Fibroblast of villous mesenchyme (primary cell): ENCODE measurements at places on chromosomes 5 and 9. TPM values are rescaled to one million over a fixed set of nuclear protein-coding genes. Genes with fewer than 3 reads are reported as not detected.

DNA sequence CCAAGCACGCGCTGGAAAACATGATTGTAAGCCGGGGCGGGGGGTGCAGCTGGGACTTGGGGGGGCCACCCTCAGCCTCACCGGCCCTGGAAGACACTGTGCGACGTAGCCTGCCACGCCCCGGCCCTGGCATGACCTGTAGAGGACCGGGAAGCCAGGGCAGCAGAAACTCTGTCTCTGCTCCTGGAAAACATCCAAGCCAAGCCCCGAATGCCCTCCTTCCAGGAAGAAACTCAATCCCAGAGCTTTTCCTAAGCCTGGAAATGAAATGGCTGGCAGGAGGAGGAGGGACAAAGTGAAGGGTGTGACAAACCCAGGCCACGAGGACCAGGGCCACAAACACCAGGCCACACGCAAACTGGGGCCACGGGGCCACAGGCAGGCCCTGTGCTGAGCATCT, 55.4 kb downstream of the KCNT1 start:
- no peak for DNase-seq

GRCh38 chr9:29397148-29397547, 1823.9 kb upstream of the C9orf72 start:
- no peak for DNase-seq

The SLCO4C1 gene
- under 0.01 TPM in 2 replicates for total RNA-seq

The IFNB1 gene
- not detected in 2 replicates for total RNA-seq

The PCSK1 gene
- under 0.01 TPM in 1 of 2 replicates, not detected in the other for total RNA-seq

DNA sequence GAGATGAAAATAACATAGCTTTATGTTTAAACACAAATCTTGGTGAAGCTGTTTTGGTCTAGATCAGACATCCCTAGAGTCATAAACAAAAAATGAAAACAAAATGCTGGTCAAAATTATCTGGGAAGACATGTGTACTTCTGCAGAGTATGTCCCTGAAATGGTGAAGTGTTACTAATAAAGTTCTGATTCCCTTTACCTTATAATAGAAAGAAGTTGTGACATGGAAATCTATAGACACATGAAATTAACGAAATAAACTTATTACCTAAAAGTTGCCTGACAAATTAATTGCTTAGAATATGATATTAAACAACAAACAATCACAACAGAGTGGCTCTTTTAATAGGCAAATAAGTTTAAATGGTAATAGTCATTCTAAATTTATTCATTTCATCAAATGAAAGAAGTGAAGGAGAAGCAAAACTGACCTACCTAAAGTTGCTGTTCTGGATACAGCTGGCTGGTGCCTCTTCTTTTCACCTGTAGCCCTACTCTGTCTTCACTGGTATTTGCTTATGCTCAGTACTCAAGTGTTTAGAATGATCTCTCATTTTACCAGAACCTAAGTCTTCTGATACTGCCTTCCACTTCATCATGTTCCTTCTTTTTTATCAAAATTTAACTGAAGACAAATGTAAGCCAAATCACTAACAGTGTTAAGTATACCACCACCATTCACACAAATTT, 38.8 kb downstream of the FNIP1 start:
- DNase-seq: no peak

- no peak for DNase-seq
These were observed 1.1 kb upstream of the TNFAIP8 start for GRCh38 chr5:119354537-119355243.

GRCh38 chr9:113628621-113629020, 165.1 kb downstream of the RGS3 start:
- no peak for DNase-seq

GRCh38 chr5:110297152-110297670, 429.3 kb downstream of the TMEM232 start:
- no peak for DNase-seq

GRCh38 chr9:16950051-16950450, 79.6 kb upstream of the BNC2 start:
- DNase-seq: no peak

The KCNIP1 gene
- not detected in 2 replicates for total RNA-seq

GRCh38 chr5:53712327-53712726, 151.9 kb downstream of the NDUFS4 start:
- DNase-seq: no peak

DNA sequence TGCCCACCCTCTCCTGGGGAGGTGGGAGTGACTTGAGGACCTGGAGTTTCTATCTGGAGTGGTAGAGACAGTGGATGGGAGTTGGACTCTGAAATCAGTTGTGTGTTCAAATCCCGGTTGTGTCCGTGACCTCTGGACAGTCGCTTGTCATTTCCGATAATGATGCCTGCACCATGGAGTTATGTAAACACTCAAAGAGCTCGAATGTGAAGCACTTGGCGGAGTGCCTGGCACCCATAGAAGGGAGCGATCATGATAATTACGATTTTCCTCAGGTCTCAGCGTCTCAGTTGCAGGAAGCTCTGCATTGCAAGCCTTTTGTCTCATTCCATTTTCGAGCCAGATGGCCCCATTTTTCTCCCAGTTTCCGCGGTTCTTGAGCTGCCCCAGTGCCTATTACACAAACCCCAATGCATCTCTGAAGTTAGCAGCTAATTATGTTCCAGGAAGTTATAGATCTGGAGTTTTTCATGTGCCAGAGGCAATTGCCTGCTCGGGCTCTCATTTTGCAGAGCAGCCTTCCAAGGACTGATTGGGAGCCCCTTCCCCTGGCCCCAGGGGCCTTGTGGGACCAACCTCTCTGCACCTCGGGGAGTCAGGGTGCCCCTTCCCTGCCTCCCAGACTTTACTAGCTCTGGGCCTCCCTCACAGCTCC, 175.5 kb upstream of the MVB12B start:
- DNase-seq: no peak

The GFRA3 gene
- total RNA-seq: not detected in 2 replicates

DNA sequence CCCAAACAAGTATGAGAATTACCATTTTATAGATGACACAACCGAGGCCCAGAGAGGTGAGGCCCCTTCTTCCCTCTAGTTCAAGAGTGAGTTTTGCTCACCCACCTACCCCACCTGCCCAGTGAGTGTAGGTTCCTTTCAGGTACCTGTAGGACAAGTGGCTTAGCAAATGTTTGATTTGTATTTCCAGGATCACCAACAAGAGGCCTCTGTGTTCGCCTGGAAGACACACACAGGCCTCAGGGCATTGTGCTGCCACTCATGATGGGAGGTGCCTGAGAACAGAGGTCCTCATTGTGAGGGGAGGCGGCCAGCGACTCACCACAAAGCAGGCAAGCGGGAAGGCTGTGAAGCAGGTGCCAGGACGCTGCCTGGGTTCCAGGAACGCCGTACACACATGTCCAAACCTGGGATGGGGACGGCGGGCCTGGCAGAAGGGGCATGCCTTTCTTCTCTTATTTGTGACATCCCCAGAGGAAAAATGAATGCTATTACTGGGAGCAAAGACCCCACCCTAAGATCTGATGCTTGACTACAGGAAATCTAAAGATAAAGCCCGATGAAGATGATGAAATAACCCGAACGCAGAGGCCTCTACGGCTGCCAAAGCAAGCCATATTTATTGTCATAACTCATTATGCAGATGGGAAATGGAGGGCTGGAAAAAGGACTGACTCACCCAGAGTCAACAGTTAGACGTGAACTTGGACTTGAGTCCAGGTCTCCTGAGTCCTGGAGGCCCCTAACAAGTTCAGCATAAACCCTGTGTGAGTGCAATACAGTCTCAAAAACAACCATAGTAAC, 60.2 kb upstream of the SLC25A51 start:
- DNase-seq: peak; percentile 94

DNA sequence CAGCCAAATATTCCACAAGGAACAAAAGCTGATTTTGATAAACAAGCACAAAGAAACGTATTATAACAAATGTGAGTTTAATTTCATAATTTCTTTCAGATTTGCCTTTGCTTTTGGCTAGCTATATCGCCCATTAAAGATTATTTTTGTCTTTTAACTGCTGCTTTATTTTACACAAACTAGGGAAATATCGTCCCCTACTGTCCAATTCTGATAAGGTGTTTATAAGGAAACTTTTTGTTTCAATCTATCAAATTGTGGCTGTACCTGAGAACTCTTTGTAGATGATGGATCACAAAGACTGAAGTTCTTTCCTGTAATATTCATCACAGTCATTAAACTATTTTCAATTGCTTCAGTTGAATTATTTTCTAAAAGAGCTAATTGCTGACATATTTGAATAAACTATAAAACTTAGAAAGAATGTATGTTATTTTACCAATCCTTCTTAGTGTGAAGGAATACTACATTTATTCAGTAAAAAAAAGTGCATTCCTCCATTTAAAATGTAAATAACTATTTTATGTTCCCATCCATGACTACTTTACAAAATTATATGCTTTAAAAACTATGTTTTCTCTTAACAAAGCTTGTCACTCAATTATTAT, 431.3 kb upstream of the ITGA1 start:
- peak; percentile 4 for DNase-seq

GRCh38 chr5:72408603-72409002, 88.4 kb downstream of the PTCD2 start:
- DNase-seq: peak; percentile 83

GRCh38 chr9:137226338-137227053, 806 bp upstream of the RNF224 start:
- DNase-seq: no peak
